ENCODE measurements at places on chromosomes 16 and 17.
A peak's percentile ranks its signal among the peaks of the same experiment; 100 is the strongest.

DNA sequence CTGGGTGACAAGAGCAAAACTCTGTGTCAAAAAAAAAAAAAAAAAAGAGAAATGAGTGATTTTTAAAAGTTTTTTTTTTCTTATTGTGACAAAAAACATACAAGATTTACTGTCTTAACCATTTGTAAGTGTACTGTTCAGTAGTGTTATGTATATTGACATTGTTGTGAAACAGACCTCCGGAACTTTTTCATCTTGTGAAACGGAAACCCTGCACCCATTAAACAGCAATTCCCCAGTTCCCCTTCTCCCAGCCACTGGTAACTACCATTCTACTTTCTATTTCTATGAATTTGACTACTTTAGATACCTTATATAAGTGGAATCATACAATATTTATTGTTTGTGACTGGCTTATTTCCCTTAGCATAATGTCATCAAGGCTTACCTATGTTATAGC is 18.7 kb downstream of the DUS2 start:
- DNase-seq, result no peak

DNA sequence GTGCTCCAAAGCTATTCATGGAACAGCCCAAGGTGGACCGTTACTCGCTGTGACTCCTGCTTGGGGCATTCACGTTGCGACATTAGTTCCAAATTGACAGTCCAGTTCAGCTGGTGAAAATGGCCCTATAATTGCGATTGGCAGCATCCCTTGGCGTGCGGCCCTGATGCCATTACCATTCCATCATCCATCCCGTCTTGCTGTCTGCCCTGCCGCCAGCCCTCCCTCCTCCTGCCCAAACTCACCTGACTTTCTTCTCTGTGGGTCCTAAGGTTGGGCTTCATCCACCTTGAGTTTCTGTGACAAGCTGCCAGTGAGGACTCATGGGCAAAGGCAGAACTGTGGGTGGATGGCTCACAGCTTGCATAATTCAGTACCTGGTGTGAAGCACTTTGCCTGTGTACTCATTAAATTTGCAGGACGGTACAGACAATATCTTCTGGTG is 104.6 kb downstream of the RPTOR start:
- no peak for DNase-seq

DNA sequence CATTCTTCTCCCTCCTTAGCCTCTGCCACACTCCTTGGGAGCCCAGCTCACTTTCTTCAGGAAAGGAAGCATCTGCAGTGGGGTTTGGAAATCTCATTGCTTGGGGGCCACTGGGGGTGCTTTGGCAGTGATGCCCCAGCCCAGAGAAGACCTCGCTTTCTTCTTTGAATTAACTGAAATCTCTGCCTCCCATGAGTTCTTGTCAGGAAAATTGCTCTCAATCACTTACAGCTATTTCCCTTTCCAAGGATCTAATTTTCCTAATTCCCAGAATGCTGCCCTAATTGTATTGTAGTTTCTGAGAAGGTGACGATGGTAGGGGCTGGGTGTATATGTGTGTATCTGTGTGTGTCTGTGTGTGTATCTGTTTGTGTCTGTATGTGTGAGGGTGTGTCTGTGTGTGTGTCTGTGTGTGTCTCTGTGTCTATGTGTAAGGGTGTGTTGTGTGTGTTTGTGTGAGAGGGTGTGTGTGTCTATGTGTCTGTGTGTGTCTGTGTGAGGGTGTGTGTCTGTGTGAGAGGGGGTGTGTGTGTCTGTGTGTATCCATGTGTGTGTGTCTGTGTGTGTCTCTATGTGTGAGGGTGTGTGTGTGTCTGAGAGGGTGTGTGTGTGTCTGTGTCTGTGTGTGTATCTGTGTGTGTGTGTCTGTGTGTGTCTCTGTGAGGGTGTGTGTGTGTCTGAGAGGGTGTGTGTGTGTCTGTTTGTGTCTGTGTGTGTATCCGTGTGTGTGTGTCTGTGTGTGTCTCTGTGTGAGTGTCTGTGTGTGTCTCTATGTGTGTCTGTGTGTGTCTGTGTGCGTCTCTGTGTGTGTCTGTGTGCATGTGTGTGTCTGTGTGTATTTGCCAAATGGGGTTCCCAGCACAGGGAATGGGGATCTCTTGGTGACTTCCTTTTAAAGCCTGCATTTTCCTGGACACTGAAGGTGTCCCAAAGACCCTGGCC is 83.5 kb upstream of the DNAJA2 start:
- DNase-seq, result no peak

DNA sequence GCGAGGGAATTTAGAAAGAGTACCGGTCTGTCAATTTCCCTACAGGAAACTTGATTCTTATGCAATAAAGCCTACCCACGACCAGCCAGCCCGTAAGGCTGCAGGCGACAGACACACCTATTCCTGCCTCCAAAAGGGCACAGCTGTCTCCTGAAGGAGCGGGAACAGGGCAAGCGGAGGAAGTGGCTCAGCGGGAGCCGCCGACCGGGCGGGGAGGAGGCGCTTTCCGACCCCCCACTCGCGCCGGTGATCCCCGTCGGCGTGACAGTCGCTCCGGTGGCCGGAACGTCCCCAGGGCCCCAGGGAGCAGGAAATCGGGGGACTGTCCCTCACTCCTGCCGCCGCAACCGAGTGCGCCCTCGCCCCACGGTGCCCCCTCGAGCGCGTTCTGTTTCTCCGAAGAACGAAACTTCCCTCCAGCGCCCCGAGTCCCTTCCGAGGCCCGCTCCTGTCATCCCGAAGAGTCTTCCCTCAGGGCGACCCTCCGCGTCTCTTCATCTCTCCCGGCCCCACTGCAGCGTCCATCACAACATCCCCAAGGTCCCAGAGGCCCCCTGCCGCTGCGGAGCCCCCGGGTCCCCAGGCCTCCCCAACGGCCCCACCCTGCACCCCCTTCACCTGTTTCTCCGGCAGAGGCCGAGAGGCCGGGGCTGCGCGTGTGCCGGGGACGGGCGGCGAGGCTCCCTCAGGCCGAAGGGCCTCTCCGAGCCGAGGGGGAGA is 421 bp downstream of the STAT3 start:
- DNase-seq, result no peak

DNA sequence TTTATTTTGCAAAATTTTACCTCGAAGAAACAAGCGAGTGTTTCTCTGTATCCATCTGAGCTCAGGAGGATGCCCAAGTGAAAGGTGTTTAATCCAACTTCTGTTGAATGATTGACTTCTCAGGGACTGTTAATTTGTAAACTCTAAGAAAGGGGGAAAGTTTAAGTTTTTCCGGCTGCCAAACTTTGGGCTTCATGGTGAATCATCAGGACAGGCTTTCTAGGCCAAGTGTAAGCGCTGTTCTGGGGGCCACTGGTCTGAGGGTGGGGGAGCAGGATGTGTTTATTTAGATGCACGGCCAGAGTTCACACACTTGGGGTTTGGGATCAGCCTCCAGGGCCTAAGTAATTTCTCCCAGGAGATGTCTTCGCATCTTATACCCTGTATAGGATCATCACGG is 110.4 kb downstream of the PITPNC1 start:
- no peak for DNase-seq

- DNase-seq, result no peak
Observed at GRCh38 chr17:38851434-38851833, 2.1 kb downstream of the RPL23 start.

DNA sequence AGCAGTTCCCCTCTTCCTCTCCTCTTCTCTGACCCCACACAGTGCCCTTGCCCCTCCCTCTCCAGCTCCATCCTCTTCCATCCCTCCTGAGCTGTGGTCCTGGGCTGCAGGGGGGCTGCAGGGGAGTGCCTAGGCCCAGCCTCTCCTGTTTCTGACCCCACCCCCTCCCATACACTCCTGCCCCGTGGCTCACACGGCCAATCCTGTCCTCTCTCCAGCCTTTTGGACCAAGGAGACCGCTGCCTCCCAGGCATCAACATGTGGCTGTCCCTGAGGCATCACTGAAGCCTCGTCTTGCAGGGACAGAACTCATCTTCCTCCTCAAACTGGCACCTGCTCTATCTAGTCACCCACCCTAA is 6.7 kb downstream of the CLUH start:
- no peak for DNase-seq

- DNase-seq, result peak; percentile 19
Observed at GRCh38 chr17:58172369-58173071, 5.7 kb downstream of the OR4D2 start.

GRCh38 chr17:63293323-63294075 is 152.6 kb downstream of the CYB561 start:
- peak; percentile 52 for DNase-seq

DNA sequence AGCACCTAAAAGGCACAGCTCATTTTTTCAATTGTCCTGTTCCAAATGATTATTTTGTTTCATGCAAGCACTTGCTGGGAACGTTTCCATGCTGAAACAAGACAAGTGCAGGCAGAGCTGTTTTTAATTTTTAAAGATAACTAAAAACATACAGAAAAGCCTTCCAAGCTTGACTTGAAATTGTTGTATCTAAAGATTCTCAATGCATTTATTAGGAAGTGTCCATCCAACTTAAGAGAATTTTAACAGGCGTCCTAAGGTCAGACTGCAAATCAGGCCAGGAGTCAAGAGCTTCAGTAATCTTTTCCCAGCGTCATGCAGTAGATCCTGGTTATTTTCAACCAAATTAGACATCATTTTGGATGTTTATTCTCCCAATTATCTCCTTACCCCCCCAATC is 702.8 kb downstream of the KCNJ2 start:
- DNase-seq, result no peak

DNA sequence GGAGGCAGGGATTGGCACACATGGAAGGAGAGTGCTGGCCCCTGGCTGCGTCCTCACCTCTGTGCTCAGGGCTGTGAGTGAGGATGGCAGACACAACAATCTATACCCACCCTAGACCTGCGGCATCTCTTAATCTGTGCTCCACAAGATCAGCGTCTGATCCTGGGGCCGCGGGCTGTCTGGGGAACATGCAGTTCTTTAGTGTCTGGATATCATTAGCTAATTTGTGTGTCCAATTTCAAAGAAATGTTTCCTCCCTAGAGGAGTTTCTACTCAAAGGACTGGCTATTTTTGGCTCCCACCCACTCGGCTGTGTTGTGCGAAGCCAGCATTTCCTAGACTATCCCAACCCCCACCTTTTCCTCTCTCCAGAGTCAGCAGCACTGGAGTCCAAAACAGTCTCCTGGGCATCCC is 93.8 kb downstream of the GRIN2A start:
- DNase-seq, result no peak

DNA sequence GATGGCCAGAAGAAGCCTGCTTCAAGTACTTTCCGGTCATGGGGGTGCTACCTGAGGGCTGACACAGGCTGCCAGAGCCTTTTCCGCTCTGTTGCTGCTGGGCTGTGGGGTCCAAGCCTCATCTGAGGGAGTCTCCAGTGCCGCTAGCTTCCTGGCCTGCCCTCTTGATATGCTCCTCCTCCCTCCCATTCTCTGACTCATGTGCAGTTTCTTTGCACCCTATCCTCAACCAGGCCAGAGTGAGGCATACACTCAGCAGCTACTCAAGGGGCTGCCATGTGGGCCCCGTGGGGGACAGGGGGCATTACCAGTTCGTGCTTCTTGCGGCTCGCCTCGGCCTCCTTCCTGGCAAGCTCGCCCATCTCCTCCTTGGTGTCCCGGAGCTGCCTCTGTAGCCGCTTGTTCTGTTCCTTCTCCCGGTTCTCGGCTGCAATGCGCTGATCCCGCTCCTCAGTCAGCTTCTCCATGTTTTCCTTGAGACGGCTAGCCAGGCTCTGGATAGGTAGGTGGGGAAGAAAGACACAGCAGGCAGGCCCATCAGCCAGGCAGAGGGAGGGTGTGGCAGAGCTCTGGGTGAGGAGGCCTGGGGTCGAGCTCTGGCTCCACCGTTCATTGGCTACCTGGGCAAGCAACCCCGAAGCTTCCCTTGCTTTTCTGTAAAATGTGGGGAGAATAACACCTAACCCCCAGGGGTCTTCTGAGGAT is 43.8 kb downstream of the PIPOX start:
- DNase-seq, result no peak

- no peak for DNase-seq
Observed at GRCh38 chr16:17654142-17654541, 183.4 kb upstream of the XYLT1 start.

DNA sequence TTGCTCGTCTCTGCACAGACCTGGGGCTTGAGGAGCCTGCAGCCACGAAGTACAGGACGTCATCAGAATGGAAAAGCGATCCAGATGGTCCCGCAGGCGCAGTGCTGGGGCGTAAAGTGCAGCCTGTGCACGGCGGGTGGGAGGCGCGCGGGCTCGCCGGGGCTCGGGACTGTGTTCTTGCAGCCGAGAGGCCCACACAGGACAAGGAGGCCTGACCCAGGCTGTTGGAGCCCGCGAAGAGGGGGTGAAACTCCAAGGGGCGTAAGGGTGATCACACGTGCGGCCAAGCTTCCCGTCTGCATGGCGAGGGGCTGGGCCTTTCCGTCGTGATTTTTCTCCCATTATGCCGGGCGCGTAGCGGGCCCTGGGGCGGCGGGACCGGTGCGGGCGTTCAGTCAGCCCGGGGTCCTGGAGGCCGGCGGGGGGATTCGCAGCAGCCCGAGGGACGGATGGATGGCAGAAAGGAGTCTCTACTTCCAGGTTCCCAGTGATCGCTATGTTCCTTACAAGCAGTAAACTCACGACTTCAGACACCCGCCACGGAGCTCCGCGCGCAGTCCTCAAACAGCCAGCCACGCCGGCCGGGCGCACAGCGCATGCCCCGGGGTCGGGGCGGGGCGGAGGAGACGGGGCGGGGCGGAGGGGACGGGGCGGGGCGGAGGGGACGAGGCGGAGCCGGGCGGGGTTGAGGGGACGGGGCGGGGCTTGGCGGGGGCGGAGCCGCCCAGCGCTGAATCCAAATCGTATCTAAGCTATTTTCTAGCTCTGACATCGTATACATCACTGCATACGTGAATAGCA is 141.0 kb upstream of the KCNJ18 start:
- peak; percentile 70 for DNase-seq

DNA sequence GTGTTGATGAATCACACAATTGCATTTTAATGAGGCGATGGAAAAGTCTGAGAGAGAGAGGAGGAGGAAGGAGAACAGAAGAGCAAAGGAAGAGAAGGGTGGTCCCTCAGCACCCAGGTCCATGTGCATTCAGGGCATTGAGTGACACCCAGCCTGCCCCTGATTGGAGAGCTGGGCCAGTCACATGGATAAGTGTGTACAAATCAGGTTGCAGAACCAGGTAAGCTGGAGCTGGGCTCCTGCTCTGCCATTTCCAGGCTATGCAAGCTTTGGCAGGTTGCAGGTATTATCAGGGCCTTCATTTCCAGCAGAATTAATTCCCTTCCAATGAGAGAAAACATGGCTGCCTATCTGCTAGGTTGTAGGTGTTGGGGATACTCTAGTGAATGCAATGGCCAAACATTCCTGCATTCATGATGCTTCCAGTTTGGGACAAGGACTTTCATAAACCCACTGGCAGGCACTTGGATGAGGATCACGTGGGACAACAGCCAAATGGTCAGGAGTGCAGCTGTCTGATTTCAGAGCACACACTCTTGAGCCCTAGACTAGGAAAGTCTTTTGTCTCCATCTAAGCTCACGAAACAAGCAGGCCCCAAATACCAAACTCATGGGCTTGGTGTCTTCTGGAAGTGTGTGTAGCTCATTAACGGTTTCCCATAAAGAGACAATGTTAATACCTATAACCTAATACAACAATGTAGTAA is 577.9 kb upstream of the CDH5 start:
- no peak for DNase-seq

- DNase-seq, result peak; percentile 69
Observed at GRCh38 chr16:21156767-21157467, 1.6 kb upstream of the LDAF1 start.
